ENCODE measurements at places on chromosomes 2 and 18.
A peak's percentile ranks its signal among the peaks of the same experiment; 100 is the strongest.

- no peak for DNase-seq
Observed at GRCh38 chr2:84755096-84755495, 125.8 kb downstream of the TRABD2A start.

GRCh38 chr2:166591226-166591625 is 97.2 kb upstream of the SCN7A start:
- no peak for DNase-seq

GRCh38 chr2:96308248-96308647 is 2.9 kb upstream of the SNRNP200 start:
- no peak for DNase-seq

- no peak for DNase-seq
Observed at GRCh38 chr2:82062463-82062862, 1757.9 kb upstream of the LRRTM1 start.

DNA sequence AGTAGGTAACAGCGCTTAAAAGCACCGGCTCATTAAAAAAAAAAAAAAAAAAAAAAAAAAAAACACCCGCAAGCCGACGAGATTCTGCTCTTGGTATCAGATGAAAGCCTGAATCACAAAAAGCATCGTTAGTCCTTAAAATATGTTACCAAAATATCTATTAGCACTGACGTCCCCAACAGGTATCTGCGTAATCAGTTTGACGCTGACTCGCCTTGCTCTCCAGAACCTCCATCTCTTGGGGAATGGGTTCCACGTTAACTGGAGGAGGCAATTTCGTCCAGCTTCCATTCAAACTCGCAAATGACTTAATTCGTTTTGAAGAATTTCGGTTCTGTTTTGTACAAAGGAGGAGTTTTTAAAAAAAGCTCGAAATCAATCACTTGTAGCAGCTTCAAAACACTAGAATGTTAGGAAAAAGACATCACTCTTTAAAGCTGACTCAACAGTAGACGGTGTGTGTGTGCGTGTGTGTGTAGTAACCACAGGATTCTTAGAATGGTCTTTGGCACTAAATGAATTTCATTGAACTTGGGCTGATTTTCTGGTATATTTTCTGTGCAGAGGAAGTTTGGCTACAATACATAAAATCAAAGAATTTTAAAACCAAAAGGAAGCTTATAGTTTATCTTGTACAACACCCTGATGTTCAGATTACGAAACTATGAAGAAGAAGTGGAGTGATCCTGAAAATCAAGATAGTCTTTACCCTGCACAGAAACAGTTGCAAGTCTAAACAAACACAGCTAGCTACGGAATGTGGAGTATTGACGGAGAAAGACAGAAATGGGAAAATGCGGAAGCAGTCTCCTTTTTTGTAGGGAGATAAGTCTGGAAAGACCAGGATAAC is 1.1 kb upstream of the PGAP1 start:
- peak; percentile 90 for DNase-seq

- DNase-seq, result no peak
Observed at GRCh38 chr18:39788383-39788782, 2166.7 kb upstream of the PIK3C3 start.
